ENCODE measurements at places on chromosomes 3 and 15.

- no peak for DNase-seq
These were observed 119.5 kb downstream of the USP13 start for GRCh38 chr3:179772297-179772696.

DNA sequence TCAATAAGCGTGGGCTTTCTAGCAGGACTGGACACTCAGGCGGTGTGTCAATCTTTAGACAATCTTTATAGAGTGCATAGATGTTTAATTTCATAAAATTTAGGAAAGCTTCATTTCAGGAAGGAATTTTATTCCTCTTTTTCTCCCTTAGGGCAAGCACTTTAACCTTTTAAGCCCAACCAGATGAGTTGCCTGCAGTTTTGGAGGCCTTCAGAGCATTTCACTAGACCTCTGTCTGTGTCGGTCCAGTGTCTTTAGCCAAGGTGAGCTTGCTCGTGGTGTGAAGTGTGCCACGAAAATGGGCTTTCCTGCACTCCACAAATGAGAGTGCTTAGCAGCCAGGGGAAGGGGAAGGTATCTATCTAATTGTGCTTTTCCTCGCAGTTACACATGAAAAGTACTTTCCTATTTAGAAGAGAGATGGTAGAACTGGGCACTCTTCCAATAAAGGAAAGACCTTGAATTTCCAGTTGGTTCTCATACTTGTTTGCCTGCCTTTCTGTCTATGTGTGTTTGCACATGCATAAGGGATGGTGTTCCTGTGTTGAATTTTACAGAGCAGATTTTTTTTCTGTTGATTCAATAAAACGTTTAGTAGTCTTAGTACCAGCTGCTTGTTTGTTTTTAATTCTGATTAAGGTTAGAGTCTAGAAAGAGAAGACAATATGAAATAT, 53.6 kb downstream of the FEZF2 start:
- DNase-seq: no peak

GRCh38 chr15:65094294-65094995, 17.9 kb downstream of the KBTBD13 start:
- DNase-seq: no peak

GRCh38 chr3:130929804-130930203, 35.9 kb downstream of the ATP2C1 start:
- DNase-seq: no peak

- DNase-seq: no peak
These were observed 14.7 kb downstream of the THBS1 start for GRCh38 chr15:39595338-39596221.

- no peak for DNase-seq
These were observed 10.9 kb upstream of the AADACL2 start for GRCh38 chr3:151722856-151723255.

DNA sequence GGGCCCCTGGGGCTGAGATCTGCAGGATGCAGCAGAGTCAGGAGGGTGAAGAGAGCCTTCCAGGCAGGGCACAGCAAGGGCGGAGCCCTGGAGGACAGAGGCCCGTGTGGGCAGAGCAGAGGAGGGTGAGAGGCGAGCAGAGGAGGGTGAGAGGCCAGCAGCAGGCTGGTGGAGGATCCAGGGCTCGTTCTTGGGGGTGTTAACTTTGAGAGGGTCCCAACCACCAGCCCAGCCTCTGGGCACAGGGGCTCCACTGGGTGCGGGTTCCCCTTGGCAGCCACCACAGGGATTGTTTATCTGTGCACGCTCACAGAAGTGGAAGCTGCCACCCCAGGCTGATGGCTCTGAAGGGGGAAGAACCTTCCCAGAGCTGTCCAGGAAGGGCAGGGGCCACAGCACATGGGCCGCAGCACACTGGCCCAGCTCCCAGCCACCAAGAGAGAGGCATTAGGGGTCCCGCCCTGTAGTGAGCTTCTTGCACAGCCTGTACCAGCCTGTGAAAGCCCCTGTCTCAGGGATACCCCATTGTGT, 9.3 kb upstream of the PLXND1 start:
- DNase-seq: no peak

DNA sequence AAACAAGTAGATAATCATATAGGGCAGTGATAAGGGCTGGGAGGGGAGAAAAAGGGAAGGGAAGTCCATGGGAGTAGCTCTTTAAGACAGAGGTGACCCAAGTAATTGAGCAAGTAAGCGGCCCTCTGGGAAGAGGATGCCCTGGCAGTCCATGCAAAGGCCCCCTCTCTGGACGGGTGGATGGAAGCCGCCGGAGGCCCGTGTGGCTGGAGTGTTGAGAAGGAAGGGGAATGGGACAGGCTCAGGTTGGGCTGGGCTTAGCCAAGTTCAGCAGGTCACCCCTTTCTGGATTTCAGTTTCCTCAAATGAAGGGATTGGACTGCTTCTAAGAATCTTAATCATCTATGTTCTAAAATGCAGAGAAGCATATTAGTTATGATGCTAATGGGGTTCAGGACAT, 32.4 kb upstream of the TRPM1 start:
- no peak for DNase-seq

- no peak for DNase-seq
These were observed 3.1 kb upstream of the ABTB1 start for GRCh38 chr3:127669541-127670228.

- DNase-seq: no peak
These were observed 621.7 kb downstream of the ZPLD1 start for GRCh38 chr3:103056542-103056941.

DNA sequence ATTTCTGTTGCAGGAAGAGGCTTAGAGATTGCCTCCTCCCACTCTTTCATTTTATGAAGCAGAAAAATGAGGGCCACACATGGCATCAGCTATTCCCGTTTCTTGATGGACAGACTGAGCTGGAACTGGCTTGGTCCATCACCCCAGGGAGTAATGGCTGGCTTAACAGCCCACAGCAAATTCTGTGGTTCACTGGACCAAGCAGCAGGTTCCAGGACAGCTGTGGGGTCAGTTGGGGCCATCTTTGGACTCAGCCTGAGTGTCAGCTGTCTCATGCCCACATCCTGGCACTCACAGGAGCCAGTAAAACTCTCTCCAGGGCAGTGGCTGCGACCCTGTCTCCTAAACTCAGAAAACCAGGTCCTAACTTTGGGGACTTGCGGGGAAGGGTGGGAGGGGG, 36.5 kb downstream of the ZDHHC19 start:
- no peak for DNase-seq

DNA sequence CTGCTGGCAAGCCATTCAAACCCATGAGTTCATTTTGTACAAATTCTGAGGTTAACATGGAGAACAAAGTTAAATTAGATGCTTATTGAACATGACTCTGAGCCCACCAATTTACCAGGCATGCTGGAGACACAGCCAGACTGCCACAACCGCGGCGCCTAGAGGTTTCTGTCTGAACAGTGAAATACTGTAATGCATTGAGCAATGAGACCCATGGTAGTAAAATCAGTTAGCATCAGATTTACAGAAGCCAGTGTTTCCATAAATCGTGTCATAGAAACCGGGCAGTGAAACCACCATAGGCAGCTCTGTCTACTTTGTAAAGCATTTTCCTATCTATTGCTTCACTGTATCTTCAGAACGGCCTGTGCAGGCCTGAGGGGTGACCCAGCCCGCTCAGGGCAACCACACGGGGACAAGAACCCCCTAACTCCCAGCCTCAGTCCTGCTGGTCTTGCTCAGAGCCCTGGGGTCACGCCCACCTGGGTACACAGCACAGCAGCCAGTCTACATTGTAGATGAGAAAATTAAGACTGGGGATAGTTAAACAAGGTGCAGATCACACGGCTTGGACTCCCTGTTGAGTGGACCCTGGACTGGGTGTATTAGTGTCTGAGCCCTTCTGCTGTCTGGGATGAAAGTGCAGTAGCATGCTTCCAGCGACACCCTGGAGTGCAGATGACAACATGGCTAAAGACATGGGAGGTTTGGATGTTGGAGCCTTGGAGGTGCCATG, 44.2 kb downstream of the MGLL start:
- DNase-seq: no peak

DNA sequence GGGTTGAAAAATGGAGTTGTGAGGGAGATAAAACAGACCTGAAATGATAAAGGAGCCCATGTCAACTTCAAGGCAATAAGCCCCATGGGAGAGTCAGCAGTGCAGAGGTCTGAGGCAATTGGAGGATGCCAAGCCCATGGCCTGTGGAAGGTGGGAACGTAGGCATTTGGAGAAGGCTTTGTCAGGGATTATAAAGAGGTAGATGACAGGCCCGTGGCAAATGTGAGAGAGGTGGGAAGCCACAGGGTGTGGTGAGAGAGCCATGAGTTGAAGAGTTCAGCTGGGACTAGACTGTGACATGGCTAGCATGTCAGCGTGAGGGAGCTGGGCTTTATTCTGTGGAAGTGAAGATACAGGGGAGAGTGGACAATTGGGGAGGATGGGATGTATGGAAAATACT, 35.4 kb downstream of the MFSD1 start:
- no peak for DNase-seq

GRCh38 chr15:82621970-82622369, 25.2 kb downstream of the CPEB1 start:
- DNase-seq: no peak

GRCh38 chr3:119548341-119548740, 11.1 kb downstream of the CD80 start:
- DNase-seq: no peak

GRCh38 chr15:46059921-46060594, 425.2 kb downstream of the SQOR start:
- no peak for DNase-seq

- DNase-seq: no peak
These were observed 437.0 kb downstream of the TUSC7 start for GRCh38 chr3:117146571-117146970.

GRCh38 chr3:193711964-193712598, 119.1 kb downstream of the OPA1 start:
- no peak for DNase-seq

GRCh38 chr3:17841190-17841828, 98.9 kb upstream of the TBC1D5 start:
- peak; percentile 65 for DNase-seq

DNA sequence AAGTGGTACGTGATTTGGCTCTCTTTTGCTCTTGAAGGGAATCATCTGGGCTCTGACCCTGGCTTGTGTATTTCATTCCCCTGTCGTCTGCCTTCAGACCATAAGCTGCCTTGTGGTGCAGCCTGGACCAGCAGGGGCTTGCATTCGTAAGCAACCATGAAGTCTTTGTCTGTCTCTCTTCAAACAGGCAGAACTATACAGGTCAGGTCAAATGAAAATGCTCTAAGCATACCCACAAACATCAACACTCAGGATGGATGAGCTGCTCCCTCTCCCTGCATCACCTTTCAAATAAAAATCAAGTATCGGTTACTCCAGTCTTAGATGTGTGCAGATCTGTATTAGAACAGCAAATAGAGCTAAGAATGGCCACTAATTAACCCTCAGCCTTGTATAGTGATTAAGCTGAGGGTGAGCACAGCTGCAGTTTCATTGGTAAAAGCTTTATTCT, 268.6 kb upstream of the UBE2E1 start:
- no peak for DNase-seq

GRCh38 chr3:124584245-124584551, 146.1 kb upstream of the UMPS start:
- no peak for DNase-seq
